ENCODE measurements at places on chromosomes 2 and 18.

- DNase-seq = no peak
Observed at GRCh38 chr2:203379156-203379555, 51.0 kb downstream of the ABI2 start.

GRCh38 chr2:226187616-226188015, 612.0 kb downstream of the IRS1 start:
- no peak for DNase-seq

GRCh38 chr2:239482778-239483712, 82.2 kb upstream of the HDAC4 start:
- DNase-seq = no peak

GRCh38 chr18:26802330-26803200, 62.9 kb downstream of the AQP4 start:
- DNase-seq = no peak

GRCh38 chr2:203461746-203462145, 73.4 kb downstream of the RAPH1 start:
- DNase-seq = no peak

DNA sequence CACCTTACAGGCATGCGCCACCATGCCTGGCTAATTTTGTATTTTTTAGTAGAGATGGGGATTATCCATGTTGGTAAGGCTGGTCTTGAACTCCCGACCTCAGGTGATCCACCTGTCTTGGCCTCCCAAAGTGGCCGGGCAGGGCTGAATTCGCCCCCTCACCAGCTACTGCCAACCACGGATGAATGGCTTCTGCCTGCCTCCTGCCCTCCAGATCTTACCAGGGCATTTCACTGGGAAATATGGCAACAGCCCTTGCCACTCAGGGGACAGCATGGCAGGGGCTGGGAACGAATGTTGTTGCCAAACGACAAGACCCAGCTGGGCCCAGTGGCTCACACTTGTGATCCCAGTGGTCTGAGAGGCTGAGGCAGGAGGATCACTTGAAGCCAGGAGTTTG, 1.8 kb upstream of the ALPP start:
- no peak for DNase-seq

DNA sequence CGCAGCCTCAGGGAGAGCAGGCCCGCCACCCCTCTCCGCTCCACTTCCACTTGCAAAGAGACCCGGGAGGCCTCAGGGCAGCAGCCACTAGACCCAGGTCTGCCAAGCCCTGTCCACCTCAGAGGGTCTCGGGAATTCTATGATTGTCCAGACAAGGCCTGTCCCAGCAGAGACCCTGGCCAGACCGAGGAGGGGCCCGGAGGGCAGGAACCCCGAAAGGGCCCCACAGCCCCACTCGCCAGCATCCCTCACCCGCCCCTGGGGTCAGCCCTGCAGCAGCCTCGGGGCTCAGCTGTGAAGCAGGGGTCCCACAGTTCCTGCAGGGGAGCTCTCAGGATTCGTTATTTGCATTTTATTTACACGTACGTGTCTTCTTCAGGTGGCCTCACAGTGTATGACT, 269.5 kb downstream of the EIPR1 start:
- no peak for DNase-seq

DNA sequence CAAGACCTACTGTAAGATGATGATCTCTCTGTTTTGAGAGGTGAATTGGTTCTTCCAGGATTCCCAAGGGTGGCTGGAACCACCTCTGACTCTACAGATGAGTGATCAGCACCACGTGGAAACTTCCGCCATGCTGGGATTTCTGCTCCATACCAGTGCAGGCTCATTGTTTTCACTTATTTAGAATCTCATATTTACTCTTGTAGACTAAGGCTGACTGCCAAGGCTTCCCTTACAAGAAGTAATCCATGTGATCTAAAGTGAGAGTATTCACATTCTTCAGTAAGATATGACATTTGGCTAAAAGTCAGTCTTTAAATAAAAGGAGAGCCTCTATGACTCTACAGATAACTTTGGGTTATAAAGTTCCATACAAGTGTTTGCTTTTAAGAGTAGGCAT, 322.9 kb upstream of the RAB12 start:
- no peak for DNase-seq

GRCh38 chr2:142445551-142446072, 314.8 kb upstream of the LRP1B start:
- DNase-seq = no peak

GRCh38 chr18:6871566-6871965, 142.1 kb downstream of the ARHGAP28 start:
- DNase-seq = no peak
